ENCODE measurements at places on chromosomes 12 and 14.

DNA sequence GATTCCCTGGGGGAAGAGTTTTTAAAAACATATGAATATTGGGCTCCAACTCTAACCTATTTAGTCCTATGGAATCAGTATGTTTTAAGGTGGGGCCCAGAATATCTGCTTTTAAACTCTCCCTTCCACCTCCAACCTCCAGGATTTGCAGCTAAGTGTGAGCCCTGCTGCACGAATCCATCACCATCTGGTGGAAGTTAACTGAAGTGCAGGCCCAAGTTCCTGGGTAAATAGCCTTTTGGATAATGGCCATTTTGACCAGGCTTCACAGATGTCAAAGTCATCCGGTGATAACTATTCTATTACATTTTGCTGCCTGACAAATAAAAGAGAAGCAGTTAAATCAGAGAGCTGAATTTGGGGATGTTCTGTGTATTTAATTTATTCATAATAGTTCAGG lies 58.1 kb upstream of the RMST start:
- DNase-seq: no peak

DNA sequence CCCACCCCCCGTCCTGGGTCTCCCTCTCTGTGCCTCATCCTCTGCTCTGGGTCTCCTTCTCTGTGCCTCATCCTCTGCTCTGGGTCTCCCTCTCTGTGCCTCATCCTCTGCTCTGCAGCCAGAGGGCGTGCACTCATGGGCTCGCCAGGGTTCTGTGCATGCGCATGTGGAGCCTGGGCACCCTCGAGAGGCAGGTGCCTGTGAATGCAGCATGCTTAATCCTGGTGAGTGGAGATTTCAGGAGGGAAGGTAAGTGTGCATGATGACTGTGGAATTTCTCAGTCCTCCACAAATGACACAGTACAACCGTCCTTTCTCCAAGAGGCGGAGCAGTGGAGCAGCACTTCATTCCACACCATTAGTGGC lies 65.2 kb downstream of the EP400 start:
- no peak for DNase-seq

- DNase-seq: peak; percentile 41
Measured at GRCh38 chr12:26831951-26832821, 808 bp downstream of the ITPR2 start.

- peak; percentile 11 for DNase-seq
Measured at GRCh38 chr14:106831322-106831720, 1304.9 kb downstream of the TMEM121 start.

- DNase-seq: no peak
Measured at GRCh38 chr12:114411071-114411837, 5.3 kb upstream of the TBX5 start.

DNA sequence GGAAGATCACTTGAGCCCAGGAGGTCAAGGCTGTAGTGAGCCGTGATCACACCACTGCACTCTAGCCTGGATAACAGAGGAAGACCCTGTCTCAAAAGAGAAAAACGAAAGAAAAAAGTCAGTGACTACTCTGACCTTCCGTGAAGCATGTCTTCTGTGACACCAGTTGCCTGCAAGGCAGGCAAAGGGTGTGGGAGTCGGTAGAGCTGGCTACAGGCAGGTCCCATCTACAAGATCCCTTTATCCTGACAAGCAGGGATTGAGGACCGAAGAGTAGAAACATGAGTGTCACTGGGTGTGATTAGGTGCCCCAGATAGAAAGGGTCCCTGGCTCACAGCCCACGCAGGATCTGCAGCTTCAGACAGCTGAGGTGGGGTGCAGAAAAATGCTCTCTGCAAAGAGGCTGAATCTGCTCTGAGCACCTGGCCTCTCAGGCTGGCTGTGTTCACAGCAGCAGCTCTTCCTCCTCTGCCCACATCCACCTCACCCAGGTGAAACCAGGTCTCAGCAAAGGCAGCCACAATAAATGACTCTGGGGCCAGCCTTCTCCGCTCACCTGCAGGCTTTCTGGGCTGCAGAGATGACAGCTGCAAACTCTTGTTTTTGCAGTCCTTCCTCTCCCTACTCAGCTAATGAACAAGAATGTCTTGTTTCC lies 28.6 kb upstream of the HSP90B1 start:
- peak; percentile 34 for DNase-seq

DNA sequence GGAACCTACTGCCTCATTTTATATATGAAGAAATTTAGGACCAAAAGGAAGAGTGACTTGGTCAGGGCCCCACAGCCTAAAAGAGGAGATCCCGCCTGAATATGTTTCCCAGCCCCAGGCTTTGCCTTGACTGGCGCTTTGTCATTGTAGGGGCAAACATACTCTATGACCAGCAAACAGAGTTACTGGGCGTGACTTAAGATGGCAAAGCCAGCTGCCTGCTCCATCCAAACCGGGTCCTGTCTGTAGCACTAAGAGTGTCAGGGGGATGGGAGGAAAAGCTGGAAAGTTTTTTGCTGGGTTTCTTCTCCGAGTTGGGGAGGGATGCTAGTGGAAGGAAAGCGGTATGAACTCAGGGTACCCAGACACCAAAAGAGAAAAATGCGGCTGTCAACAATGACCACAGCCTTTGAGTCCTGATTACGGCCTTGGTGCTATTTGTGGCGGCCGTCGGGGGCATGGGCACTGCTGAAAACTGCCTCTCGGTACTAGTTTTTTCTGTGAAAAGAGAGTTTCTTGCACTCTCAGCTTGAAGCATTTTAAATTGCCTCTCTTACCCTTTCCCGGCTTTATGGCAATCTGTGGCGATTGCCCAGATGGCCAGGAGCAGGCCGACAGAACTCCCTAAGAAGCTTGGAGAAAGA lies 82.7 kb downstream of the PRIMA1 start:
- no peak for DNase-seq
